Right kidney (tissue), 9 donors: ENCODE measurements at places on chromosomes 7 and 10.
A peak's percentile ranks its signal among the peaks of the same experiment; 100 is the strongest.

DNA sequence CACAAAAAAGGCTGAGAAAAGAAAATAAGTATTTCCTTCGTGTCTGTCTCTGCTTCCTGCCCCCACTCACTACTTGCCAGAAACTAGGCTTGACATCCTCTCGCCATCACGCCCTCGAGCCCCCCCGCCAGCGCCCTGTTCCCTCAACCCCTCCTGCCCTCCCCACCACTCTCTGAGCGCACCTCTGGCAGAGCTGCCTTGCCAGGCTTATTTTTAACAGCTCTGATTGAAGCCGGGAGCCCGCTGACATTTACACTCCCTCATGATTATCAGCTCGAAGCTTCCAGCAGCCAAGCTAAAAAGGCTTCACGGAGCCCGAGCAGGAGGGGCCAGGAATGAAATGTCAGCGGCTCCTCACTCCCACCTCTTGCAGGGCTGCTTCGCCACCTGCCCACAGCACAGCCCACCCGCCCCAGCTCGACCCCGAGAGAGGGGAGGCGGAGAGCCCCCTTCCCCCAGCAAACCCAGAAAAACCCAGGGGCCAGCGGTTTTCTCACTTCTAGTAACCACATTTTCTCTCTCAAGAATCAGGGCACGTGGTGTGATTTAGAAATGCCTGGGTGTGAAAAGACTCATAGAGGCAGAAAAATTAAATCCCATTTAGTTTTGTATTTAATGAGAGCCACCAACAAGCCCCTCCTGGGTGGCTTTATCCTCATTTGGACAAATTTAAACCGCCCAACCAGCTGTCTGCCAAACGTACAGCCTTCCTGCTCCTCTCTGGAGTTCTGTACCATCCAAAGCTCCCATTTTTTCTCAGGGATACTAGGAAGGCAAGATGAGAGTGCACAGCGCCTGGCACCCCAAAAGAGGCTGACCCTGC lies 89.3 kb downstream of the SLIT1 start:
- DNase-seq = peak; percentile 51

DNA sequence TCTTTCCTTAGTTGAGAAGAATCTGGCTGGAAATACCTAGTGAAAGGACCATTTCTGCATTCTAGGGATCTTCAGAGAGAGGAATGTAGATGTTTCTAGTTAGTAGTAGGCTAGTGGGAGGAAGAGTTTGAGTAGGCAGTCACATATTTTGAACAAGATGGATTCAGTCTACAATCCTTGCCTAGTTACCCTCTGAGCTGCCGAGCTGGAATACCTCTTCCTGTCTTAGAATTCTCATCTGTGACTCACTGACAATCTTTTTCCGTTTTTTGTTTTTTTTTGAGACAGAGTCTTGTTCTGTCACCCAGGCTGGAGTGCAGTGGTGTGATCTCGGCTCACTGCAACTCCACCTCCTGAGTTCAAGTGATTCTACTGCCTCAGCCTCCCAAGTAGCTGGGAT lies 30.7 kb upstream of the PLPP4 start:
- no peak for DNase-seq

DNA sequence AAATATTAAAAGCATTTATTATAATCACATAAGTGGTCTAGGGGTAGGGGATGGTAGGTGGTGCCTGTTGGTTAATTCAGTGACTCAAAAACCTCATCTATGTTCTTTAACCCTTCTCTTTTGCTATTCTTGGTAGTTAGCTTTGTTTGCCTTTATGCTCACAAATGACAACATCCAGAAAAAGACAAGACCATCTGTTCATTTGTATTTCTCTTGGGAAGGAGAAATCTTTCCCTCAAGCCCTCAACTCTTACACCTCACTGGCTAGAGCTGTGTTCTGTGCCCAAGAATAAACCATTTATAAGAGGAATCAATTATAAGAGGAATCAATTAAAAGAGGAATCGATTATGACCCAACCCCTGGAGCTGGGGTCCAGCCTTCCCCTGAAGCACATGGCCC lies 10.8 kb upstream of the IFRD1 start:
- no peak for DNase-seq

- no peak for DNase-seq
These were observed 7.7 kb downstream of the PON1 start for GRCh38 chr7:95316588-95316987.

DNA sequence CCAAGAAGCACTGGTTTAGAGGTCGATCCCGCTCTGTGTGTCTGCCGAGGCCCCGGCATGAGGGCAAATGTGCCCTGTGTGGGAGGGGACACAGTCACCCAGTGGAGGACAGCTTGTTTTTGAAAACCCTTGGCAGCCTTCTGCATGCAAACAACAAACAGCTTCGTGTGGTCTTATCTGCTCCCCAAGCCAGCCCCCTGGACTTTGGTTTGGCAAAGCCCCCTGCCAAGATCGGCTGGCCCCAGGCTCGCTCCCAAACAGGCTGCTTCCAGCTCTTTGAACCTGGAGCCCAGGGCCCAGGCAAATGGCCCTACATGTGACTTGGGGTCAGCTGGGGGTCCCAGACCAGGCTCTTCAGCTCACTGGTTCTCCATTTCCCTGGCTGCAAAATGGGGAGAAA lies 2.9 kb downstream of the ELN start:
- no peak for DNase-seq

GRCh38 chr7:157016024-157016351 lies 5.5 kb upstream of the MNX1 start:
- no peak for DNase-seq

GRCh38 chr7:2775785-2776184 lies 68.3 kb downstream of the GNA12 start:
- no peak for DNase-seq
